Muscle of leg (tissue), 16 donors: ENCODE measurements at places on chromosomes 12 and 14. TPM values are rescaled to one million over a fixed set of nuclear protein-coding genes. Genes with fewer than 3 reads are reported as not detected.
A peak's percentile ranks its signal among the peaks of the same experiment; 100 is the strongest.

PTPRO gene
- 1.3 TPM for total RNA-seq

DNA sequence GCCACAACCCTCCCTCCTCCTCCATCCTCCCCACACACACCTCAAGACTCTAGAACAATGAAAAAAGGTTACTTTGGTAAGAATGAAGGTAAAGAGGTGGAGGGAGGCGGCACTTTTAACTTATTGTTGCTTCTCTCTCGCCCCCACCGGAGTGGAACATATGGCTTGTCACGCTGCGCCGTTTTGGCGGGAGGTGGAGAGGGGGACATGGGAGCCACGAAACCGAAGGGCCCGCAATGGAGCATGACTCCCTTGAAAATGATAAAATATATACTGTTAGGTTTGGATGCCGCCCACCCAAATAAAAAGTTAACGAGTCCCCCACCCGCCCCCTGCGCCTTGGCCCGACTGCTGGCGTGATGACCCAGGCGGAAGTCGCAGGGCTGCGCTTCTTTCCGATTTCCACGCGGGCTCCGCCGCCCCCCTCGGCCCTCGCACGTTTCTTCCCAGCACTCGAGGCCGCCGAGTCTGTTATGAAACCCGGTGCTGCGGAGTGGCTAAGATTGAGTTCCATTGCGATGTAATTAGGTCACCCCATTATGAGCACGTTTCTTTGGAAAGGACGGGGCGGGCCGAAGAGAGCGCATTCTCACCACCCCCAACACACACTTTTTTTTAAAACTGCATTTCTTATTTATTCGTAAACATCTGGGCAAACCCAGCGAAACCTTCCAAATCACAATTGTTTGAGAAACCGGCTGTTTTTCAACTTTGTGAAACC, 1.4 kb upstream of the ZFP36L1 start:
- DNase-seq = peak; percentile 96

CRIP2 gene
- total RNA-seq = 144 TPM

DNA sequence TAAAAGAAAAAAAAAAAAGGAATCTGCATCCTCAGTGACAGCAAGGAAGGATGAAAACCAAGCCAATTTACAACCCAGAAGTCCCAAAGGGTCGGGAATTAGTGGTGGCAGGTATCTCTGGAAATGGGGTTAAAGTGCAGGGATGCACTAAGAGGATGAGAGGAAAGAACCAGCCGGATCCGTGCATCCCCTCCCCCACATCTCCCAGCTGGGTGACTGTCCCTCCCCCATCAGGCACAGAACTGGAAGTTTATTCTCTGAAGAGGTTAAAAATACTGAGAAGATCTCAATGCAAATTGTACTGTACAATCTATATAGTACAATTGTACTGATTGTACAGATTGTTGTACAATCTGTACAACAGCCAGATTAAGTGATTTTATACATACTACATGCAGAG, 15.4 kb downstream of the CLMN start:
- no peak for DNase-seq

CPNE6 gene
- total RNA-seq = not detected

SLC4A8 gene
- total RNA-seq = 0.80 TPM

PLD4 gene
- 3.1 TPM for total RNA-seq

DNA sequence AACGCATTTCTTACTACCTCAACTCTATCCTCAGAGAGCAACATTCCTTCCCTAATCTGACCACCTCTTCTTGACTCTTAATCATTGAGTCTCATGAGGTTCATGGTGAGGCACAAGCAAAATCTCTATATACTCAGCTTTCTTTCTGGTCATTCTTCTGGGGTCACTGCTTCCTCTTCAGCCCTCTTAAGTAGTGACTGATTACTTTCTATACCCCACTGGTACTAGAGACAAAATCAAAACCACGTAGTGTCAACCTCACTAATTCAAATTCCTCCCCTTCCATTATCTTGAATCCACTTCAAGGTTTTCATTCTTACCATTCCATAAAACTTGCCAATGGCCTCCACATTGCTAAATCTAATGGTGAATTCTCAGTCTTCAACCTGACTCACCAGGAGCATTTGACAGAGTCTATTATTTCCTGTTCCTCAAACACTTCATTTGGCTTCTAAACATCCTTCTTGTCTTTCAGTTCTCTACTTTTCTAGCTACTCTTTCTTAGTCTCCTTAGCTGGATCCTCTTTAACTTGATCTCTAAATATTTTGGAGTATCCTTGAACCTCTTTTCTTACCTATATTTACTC, 6.8 kb downstream of the WDHD1 start:
- no peak for DNase-seq

DNA sequence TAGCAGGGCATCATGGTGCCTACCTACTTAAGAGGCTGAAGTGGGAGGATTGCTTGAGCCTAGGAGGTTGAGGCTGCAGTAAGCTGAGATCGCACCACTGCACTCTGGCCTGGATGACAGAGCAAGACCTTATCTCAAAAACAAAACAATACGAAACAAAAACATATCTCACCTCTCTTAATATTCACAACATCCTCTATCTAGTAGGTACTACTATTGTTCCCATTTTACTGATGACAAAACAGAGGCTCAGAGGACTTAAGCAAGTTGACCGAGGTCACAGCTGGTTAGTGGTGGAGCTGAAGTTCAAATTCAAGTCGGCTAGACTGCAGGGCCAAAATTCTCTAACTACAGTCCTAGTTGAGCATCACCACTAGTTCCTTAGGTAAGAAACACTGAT, 172.3 kb upstream of the EEA1 start:
- no peak for DNase-seq

GRCh38 chr12:21301-22189, 45.0 kb upstream of the IQSEC3 start:
- peak; percentile 9 for DNase-seq

DNA sequence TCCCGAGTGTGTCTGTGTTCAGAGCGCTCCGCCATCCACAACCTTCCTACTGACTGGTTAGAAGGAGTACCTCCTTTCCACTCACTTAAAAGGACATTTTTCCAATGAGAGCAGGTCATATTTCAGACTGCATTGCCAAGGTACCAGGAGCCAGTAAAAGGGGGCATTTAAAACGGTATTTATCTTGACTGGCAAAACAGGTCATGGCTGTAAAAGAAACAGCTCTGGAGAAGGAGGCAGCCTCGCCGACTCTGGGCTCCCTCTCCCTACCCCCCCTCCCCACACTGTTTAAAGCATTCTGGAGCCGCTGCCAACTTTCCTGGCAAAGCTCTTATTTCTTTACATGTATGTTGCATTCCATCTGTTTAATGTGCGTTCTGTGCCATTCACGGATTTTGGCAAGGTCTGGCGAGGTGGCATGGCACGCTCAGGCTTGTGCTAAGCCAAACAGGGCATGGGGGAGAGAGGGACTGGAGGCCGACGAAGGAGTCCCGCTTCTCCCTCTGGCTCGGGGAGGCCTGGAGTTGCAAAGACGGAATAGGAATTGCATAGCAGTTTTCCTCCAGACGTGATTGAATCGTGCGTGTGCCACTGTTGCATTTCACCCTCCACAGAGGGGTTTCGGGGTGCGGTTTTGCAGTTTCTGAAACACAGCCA, 41.2 kb upstream of the MED13L start:
- DNase-seq = peak; percentile 87

DNA sequence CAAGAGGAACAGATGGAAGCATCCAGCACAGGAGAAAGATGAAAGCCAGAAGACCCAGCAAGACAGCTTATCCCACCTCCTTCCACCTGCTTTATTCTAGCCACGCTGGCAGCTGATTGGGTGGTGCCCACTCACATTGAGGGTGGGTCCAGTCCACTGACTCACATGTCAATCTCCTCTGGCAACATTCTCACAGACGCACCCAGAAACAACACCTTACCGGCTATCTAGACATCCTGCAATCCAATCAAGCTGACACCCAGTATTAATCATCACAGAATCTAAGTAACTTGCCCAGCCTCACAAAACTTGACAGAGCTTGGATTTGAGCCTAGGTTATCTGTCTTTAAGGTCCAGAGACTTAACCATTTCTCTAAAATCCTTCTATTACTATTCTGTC, 208.9 kb downstream of the PAH start:
- no peak for DNase-seq

- no peak for DNase-seq
Observed at GRCh38 chr12:90262251-90262650, 553.6 kb upstream of the ATP2B1 start.

DNA sequence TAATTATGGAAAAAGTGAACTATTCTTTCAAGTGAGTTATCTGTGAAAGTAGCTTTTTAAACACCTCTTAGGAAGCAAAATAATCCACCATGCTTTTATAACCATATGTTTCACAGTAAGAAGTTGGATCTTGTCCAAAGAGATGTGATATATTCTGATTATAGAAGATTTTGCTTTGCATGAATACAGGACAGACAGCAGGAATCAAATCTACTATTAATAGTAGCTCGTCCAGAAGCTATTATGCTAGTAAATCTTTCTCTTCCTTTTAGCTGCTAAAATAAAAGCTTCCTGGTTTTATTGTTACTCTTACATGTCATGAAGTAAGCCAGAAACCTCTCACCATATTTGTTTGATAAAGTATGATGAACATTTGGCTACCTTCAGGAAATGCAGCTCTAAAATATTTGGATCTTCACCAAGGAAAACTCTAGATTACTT, 257.0 kb downstream of the IPO8 start:
- no peak for DNase-seq

MYF5 gene
- 31.1 TPM for total RNA-seq

GRCh38 chr12:59452259-59452658, 143.6 kb upstream of the SLC16A7 start:
- no peak for DNase-seq

DNA sequence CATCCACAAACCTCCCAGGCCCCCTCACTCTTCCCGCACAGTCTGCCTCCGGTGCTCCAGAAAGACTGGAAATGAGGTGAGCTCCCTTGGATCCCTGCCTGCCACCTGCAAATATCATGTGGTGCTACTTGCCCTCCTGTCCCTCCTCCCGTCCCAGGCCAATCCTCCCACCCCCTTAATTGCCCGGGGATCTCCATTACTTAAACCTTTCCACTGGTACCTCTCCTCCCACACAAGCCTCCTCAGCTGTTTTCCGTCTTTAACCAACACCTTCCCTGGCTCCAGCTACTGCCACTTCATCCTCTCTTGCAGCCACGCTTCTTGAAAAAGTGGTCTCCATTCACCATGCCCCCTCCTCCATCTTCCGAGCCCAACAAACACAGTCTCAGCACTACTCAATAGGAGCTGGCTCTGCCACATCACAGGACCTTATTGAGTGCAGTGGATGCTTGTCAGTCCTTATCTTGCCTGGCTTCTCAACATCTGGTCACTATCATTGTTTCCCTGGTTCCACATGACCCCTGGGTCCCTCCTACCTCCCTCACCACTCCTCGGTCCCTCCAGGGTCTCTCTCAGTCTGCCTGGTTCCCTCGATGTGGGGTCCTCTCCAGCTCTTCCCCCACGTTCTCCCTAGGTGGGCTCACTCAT, 11.5 kb downstream of the FAIM2 start:
- DNase-seq = no peak

GRCh38 chr12:43805860-43806736, at the start of gene TWF1:
TSS of gene TWF1 (minus strand) at chr12:43806317. CDS start at chr12:43806245, 72 bp downstream.
- peak; percentile 95 for DNase-seq

GRCh38 chr12:53099071-53099882, 1.8 kb downstream of the IGFBP6 start:
- DNase-seq = peak; percentile 96

DNA sequence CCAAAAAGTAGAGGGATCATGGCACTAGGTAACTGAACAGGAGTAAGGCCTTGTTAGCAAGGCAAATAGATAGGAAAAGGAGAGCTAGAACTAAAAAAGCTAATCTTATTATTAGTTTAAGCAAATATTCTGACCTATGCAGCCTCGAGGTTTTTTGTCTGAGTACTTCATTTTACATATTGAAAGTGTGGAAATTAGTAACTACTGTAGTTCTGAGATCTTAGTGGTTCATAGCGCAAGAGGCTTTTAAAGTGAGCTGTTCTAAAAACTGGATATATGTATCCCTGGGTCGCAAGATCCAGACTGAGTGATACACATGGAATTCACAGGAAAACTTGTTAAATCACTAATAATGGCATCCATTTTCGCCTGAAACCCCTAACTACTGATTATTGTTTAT, 411.0 kb upstream of the SOX5 start:
- no peak for DNase-seq

PPP1R3E gene
- 7.5 TPM for total RNA-seq

SAMD15 gene
- total RNA-seq = 0.44 TPM

ZNF26 gene
- 8.0 TPM for total RNA-seq

- no peak for DNase-seq
Observed at GRCh38 chr14:24382064-24382371, 14.0 kb downstream of the NFATC4 start.

NOP9 gene
- total RNA-seq = 15.7 TPM

DNA sequence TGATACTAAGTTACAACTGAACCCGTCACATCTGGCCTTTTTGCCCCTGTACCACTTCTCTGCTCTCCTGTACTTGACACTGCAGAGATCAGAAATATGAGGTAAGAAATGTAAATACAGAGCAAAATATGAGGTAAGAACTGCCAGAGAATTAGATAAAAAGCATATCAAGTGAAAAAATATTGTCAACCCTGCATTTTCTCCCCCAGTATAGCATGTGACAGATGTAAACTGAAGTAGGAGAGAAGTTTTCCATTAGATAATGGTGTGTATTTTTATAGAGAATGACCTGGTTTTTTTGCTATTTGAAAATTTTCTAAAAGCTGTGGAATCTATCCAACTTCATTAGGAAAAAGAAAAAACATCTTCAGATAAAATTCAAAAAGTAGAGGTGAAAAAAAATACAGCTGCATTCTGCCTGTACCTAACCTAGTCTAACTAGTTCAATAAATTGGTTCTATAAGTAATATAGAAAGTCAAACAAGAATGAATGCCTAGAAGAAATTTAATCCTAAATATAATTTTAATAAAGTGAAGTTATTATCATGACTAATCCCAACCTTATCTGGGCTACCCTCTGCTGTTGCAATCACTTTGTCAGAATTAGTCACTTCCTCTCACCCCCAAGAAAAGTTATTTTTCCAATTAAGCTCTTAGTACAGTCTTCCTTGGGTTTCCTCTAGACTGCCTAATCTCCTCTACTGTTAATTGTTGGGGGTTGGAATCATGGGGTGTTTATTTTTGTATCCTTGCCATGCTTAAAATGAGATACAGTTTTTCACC, 210.0 kb downstream of the RASSF9 start:
- no peak for DNase-seq

DNA sequence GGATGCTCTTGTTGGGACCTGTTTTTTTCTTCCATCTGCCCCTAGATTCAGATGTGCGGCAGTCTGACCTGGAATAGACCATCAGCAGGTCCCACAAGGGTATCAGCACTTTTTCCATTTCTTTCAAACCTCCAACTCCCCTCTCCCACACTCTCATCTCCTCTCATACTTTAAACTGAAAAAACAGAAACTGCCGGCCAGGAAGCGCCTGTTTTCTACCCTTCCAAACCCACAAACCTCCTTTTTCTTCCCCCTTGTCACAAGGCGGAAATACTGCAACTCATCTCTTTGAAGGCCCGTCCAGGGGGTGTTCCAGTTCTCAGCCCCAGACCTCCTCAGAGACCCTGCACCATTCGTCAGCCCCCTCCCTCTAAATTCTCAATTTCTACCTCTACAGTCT, 62.5 kb upstream of the FKBP4 start:
- DNase-seq = no peak

OTUB2 gene
- 0.93 TPM for total RNA-seq

- DNase-seq = no peak
Observed at GRCh38 chr14:72646861-72647528, 246.9 kb downstream of the DPF3 start.
